HCEC 1CT (cell line): ENCODE measurements at places on chromosomes 3 and 15.
A peak's percentile ranks its signal among the peaks of the same experiment; 100 is the strongest.

DNA sequence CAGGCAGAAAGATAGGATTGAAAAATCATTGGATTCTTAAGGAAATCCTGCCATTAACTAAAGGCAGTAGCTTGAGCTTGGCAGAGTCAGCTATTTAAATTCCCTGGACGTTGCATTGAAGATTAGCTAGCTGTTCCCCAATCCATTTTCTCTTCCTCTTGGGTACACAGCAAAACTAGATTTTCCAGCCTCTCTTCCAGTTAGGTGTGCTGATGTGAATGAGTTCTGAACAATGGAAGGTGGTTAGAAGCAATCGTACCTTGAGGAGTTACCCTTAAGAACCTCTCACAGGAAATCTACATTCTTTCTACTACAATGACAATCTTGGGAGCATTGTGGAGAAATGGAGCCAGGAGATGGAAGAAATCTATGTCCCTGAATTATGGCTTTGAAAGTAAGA is 383.2 kb upstream of the TBL1XR1 start:
- no peak for DNase-seq

DNA sequence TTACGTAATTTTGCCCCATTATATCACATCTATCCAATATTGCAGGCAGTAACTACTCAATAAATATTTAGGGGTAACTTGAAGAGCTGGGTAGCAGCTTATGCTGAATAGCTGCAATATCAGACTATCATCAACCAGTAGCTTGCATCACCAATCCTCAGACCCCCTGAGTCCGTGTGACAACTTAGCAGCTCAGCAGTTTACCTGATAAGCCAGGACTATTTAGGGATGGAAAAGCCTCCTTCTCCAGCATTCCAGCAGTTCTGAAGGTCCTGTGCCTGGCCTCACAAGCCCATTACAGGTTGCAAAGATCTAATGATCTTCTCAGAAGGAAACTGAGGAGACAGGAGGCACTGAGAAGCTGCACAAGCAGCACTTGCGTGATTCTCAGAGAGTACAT is 32.9 kb downstream of the RORA start:
- no peak for DNase-seq

DNA sequence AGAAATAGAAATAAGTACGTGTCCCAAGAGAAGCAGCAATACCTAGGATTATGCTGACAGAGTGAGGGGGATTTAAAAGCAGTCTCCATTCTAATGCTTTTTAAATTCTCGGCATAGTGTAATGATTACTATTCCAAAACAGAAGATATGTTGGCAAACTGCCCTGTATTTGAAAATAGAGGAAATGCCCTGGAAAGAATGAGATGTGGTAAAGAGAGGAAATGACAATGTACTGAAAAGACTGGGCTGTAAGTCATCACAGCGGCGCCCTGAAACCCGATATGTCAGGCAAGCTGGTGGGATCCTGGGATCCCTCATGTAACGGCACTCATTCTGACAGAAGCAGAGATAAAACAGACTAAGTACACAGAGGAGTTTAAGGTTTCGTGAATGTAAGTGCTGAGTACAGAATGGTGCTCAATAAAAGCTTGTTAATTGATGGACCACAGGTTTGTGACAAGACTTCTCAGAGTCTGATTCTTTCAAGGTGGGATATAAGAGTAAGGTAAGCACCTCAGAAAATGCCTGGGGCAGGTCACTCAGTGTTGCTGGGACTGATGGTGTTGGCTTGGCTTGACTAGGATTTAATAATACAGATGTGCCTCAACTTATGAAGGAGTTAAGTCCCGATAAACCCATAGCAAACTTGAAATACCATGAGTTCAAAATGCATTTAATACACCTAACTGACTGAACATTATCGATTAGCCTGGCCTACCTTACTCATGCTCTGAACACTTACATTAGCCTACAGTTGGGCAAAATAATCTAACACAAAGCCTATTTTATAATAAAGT is 91.4 kb downstream of the NFKBIZ start:
- DNase-seq, result peak; percentile 98

DNA sequence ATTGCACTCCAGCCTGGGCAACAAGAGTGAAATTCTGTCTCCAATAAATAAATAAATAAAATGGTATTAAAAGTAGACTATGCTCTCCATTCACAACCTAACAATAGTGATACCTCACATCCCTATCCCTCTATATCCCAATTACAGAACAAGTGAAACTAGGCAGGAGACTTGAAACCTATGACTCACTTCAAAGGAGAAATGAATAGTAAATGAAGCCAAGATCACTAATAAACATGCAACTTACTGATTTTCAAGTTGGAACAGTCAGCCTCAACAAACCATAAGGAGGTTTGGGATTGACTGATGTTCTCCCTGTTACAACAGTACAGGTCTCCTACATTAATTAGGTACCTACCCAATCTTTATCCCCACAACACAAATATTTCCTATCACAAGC is 103.4 kb downstream of the GSK3B start:
- peak; percentile 22 for DNase-seq

GRCh38 chr15:63663906-63664305 is 66.7 kb downstream of the FBXL22 start:
- DNase-seq, result no peak

DNA sequence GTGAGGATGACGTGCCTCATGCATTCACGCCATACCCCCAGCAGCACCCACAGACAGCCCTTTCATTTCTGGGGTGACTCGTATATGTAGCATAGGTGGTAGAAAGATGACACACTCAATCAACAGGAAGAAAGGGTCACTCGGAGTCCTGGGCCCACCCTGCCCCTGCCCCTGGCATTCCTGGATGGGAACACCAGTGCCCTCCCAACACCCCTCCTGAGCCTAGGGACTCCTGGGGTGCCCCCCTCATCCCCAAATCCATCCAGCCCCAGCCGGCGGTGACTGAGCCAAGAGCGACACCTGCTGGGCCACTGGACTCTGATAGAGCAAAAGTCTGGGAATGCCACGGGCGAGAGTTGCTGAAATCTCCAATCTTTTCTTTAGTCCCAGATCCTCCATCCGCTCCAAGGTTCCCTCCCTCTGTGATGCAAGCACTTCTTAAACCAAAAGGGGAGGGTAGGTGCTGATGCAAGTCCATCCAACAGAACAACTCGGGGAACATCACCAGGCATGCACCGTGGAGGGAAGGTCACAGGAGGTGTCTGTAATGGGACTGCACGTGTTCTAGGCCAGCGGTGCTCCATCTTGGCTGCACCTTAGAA is 31.1 kb downstream of the ACAN start:
- peak; percentile 30 for DNase-seq

DNA sequence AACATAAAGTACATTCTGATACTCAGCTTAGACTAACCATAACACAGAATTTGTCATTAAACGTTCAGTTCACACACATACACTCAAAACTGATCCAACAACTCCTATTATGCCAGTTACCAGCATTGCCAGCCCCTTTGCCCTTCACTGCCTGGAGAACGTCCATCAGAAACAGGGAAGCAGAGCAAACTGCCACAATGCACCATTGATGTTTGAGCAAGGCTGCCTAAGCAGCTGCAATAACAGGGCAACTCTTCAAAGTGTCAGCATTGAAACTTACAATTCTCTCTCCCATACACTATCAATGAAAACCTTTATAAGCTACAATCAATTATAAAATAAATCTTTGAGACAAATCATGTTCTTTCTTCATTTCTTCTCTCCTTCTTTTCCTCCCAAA is 85.1 kb downstream of the ZBTB20 start:
- no peak for DNase-seq

GRCh38 chr3:16514755-16515353 is 1.4 kb upstream of the RFTN1 start:
- DNase-seq, result no peak

DNA sequence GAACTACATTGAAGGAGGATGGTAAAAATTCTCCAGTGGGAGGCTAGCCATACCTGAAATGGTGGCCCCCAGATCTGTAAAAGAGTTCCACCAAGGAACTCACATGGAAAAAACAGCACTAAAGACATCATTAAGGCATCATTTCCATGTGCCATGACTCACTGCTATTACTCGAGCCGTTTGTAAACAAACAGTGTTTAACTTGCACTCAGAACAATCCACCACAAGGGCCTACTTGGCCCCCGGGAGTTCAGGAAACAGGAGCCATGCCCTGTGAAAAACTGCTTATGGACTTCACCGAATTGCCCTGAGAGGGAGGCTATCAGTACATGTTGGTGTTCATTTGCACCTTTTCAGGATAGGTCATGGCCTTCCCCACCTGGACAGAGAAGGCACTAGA is 18.2 kb downstream of the CCR4 start:
- peak; percentile 53 for DNase-seq

DNA sequence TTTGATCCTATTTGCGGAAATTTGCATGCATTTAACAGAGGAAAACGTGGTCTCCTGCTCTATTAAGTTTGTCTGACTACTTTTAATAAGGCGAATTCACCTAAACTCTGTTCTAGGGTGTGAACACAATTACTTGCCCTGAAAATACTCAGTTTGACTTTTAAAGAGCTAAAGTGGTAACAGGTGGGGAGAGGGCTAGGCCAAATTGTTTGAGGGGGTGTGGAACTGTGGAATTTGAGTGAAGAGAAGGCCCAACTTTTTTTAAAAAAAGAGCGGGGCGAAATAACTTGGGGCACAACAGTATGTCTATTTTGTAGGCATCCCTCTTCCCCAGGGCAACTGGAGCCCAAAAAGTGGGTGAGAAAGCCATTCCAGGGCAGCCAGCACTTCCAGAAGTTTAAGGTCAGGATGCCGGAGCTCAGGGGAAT is 580 bp upstream of the FXR1 start:
- no peak for DNase-seq

DNA sequence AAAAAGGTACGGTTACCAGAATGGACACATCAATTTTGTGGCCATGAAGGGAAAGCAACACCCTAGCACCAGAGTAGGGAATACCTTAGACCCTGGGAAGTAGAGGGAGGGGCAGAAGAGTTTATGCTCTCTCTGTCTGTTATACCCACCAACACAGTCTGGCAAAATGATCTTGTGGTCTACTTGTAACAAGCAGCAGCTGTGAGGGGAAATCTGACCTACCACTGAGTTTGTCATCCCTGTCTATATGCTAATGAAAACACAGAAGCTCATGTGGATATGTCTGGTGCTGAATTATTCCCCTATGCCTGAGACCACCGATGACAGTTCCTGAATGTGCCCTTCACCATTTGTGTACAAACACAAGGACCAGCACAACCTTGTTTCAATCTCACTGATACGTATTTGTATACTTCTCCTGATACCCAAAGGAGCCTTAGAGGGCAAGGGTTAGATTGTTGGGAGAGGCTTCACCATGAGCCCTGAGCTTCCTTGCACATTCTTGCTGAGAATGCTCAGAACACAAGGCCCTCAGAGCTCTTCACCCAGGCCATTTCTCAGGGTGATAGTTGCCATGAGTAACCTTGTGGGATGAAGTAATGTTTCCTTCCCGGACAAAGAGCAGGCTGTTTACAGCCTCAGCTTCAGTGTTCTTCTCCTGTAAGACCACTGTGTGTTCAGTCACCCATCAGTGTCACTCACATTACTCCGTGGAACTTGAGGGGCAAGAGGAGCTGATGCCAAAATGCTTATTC is 24.7 kb upstream of the ZNF639 start:
- DNase-seq, result no peak

DNA sequence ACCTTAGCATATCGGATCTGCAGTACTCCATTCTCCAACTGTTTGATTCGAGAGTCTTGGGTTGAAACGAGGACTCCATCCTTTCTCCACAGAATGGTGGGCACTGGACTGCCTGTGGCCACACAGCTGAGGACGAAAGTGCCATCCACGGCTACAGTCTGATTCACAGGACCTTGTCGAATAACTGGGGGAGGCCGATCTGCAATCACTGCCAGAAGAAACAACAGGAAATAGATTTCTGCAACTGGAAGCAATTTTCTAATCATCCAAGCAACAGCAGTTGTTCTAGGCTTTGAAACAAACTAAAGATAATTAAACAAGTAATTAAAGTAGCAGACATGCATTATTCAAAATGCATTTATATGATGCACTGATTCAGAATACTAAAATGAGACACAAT is 1097.7 kb downstream of the ROBO1 start:
- DNase-seq, result no peak

DNA sequence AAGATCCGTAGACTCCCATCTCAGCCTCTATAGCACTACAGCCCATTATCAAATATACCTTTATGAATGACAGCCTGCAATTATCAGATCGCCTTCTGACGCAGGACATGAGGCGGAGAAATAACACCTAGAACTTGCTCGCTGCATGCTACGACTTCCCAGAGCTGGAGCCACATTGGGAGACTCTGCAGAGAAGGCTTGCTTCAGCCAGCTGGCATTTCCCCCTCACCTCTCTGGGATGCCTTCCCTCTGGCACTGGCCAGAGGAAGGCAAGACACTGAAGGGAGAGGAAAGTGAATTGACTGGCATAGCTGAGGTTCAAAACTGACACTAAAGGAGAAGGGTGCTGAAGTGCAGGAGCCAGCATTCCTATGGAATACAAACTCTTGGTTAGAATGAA is 131.7 kb downstream of the GABRB3 start:
- no peak for DNase-seq

DNA sequence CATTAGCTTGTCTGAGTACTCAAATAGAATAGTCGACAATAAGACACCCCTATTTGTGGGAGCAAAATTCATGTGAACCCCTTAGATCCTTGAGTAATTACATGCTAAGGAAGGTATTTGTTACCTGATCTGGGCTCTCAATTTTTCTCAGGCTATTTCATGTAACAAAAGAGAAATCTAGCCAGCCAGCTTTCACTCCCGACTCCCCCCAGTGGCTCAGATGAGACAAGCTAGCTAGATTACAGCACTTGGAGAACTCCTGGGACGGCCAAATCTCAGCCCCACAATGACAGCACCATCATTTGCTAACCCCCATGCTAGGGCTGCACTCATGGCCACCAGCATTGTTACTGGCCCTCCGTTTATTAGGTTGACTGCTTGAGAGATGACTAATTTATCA is 41.3 kb downstream of the GLDN start:
- DNase-seq, result peak; percentile 46

GRCh38 chr15:39171944-39172368 is 408.9 kb upstream of the THBS1 start:
- DNase-seq, result peak; percentile 96
